ENCODE measurements at places on chromosomes 6 and 20. TPM values are rescaled to one million over a fixed set of nuclear protein-coding genes. Genes with fewer than 3 reads are reported as not detected.

DNA sequence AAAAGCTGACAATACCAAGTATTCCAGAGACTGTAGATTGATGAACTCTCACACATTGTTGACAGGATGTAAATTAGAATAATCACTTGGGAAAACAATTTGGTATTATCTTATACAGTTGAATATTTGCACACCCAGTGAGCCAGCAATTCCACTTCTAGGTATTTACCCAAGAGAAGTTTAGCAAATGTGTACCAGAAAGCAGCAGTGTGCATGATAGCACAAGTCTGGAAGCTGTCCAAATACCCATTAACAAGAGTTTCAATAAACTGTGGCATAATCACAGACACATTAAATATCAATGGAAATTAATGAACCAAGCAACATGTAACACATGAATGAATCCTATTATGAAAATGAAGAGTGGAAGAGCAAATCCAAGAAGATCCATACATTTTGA, 233.6 kb downstream of the TPBG start:
- no peak for DNase-seq

GRCh38 chr20:44026647-44027342, 112.1 kb downstream of the TOX2 start:
- no peak for DNase-seq

DNA sequence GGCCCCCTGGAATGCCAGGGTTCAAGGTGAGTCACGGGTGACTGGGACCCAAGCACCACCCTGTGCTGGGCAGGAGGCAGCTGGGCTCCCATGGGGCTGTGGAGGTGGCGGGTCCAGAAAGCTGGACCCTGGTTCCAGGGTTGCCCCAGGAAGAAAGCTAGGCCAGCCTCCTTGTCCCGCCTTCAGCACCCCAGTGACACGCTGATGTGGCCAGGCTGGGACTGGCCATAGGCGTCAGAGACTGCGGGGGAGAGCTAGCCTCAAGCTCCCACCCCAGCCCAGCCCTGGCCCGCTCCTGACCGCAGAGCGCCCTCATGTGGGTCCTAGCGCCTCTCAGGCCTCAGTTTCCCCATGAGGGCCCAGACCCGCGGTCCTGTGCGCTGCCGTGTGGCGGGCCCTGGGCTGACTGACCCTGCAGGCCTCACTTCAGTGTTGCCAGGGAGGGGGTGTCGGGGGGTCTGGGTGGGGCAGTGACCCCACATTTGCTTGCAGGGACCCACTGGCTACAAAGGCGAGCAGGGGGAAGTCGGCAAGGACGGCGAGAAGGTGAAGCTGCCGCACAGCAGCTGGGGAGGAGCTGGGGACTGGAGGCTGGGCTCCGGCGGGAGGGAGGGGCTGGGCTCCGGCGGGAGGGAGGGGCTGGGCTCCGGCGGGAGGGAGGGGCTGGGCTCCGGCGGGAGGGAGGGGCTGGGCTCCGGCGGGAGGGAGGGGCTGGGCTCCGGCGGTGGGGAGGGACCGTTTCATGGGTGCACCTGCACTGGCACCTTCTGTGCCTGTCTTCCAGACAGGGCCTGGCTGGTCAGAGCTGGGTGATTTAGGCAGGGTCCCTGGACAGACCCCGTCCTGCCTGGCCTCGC, 7.9 kb downstream of the COL9A3 start:
- DNase-seq: no peak

- peak; percentile 49 for DNase-seq
These were observed at the start of gene EYA4 for GRCh38 chr6:133241086-133241900. Gene EYA4 (plus strand): TSS chr6:133241357. CDS start chr6:133274781, 33,424 bp downstream.

DNA sequence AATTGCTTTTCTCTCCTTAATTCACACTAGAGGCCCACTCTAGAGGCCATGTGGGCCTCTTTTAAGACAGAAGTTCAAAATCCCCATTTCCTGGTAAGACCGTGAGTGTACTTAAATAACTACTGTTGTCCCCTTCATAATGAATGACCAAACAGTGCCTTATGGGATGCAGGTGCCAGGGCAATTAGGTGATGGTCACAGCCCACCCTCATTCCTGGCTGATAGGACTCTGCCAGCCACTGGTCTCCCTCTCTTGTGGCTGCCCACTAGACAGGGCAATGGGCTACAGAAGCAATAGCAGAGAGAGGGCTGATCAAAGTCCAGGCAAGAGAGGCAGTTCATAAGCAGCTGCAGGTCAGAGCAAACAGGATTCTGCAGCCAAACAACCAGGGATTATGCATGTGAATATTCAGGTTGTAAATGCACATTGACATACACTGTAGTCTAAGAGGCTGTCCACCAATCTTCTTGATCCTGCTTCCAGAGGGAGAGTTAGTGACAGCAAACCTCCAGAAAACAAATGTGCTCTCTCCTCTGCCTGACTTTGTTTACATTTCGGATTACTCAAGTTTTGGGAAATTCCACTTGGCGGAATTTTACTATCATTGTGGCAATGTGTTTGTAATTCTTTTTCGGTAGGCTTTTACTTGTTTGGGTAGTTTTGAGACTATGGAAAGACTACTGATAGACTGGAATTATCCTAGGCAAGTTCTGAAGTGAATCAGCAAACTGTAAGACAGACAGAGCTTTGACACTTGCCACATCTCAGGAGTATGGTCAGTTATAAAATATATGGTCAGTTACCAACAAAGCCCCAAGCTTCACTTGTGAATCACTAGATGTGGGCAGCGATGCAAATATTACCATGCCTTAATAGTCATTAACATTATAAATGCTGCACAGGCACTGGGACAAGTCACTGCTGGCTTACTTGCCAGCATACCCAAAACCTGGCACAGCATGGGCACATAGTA, 12.8 kb downstream of the PTPRK start:
- no peak for DNase-seq

- no peak for DNase-seq
These were observed 9.0 kb upstream of the MRPS10 start for GRCh38 chr6:42226645-42227143.

The TMEM30A gene
- polyA plus RNA-seq: 148 TPM

DNA sequence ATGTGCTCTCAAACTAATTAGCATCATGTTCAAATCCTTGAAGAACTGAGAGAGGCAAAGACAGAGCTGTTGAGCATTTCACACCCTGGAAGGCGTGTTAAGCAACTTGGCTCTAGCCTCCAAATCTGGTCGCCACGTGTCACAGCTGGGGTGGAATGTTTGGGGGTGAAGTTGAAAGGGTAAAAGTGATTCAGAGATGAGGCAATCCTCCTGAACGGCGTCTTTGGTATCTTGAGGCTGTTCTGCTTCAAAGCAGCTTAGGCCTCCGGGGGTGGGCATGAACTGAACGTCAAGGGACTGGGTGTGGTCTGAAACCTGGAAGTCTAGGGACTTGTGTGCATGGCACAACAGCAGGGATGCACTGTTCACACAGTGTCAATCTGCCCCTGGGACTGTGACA, 62.3 kb downstream of the TRAM2 start:
- no peak for DNase-seq

The SCUBE3 gene
- 52.2 TPM for polyA plus RNA-seq

- no peak for DNase-seq
These were observed 15.5 kb downstream of the GSS start for GRCh38 chr20:34940081-34940481.

- DNase-seq: no peak
These were observed 2.9 kb upstream of the RAMACL start for GRCh38 chr6:166589337-166589731.

The TFEB gene
- 11.7 TPM for polyA plus RNA-seq

Data from right renal pelvis (tissue), 4 donors.